ENCODE measurements at places on chromosomes 2 and 18.

GRCh38 chr2:96962567-96963203, 23.7 kb downstream of the FAM178B start:
- DNase-seq = peak; percentile 10

DNA sequence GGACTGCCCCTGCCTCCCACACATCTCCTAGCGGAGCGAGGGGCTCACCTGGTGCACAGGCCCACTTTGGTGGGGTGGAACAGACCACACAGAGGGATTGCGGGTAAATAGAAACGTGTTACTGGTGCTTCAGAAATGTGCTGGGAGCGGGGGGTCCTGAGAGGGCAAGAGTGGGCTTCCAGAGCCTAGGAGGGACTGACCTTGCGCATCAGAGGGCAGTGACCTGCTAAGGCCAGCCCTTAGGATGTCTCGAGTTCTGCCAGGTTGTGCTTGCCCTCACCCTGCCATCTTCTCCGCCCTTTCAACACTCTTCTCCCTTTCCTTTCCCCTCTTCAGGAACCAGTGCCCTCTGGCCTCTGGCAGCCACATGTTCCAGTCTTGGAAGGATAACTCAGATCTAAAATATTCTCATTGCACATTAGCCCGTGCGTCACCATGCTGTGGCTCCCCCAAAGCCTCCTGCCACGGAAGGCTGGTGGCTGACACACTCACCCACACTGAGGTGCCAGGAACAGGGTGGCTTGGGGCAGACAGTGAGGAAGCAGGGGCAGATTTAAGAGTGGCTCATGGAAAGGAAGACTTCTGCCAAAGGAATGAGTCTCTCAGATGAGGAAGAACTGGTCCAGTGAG, 89.6 kb downstream of the MCFD2 start:
- DNase-seq = no peak

- DNase-seq = no peak
Observed at GRCh38 chr2:98541489-98541888, 66.8 kb downstream of the COA5 start.

DNA sequence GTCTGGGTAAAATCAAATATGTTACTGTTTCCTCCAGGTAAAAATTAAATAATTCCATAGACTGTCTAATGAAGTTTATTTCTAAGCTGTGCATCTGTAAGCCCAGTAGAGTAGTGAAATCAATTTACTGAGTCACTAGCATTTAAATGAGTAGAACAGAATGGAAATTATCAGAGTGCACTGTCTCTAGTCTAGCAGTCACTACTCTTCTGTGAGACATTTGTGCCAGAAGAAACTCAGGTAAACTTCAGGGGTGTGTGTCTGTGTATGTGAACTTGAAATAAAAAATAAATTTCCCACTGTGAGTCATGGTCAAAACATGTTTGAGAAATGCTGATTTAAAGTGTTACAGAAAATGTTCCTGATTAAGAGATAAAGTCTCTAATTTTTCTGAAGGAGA, 146.4 kb downstream of the RIF1 start:
- DNase-seq = no peak

GRCh38 chr2:118221536-118222272, 133.4 kb downstream of the INSIG2 start:
- no peak for DNase-seq

DNA sequence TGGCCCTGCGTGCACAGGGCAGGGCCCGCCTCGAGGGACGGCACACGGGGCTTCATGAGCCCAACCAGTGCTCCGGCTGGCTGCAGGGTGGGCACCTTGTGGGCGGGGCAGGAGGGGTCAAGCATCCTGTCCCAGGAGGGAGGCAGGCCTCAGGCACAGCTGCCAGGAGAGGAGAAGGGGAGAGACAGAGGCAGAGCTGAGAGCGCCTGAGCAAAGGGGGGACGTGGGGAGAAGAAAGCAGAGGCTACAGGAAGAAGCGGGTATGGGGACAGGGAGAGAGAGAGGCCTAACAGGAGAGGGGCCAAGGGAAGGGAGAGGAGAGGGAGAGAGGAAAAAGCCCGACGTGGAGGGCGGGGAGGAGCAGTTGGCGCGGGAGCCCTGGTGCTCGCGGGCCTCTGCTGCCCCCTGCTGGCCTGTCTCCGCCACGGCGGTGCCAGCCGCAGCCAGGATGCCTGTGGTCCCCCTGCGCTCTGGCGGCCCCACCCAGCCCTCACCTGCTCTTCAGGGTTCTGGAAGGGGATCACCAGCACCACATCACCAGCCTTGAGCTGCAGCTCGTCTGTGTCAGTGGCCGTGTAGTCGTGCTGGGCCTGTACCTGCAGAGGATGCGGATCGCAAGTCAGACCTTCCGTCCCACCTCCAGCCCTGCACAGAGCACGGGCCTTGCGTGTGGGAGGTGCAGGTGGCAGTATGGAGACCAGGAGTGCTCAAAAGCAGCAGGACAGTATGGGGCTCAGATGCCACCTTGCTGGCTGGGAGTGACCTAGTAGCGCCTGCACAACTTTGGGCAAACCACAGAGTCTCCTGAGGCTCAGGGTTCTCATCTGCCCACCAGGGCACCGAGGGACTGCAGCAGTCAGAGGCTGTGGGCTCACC, 56.8 kb downstream of the BIN1 start:
- peak; percentile 22 for DNase-seq

DNA sequence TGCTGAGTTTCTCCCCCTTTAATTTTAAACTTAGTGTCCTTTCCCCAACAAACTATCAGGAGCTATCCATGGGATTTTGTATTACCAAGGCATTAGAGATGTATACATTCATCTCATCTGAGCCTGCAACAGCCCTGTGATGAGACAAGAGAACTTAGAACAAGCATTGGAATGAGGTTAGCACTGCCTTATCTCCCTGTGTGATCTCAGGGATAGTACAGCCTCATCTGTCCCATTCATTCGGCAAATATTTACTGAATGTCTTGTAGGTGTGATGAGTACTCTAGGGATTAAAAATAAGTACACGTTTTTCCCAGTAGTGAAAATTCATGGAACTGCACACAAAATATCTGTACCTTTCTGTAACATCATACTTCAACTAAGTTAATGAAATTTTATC, 45.6 kb downstream of the PAIP2B start:
- DNase-seq = no peak

DNA sequence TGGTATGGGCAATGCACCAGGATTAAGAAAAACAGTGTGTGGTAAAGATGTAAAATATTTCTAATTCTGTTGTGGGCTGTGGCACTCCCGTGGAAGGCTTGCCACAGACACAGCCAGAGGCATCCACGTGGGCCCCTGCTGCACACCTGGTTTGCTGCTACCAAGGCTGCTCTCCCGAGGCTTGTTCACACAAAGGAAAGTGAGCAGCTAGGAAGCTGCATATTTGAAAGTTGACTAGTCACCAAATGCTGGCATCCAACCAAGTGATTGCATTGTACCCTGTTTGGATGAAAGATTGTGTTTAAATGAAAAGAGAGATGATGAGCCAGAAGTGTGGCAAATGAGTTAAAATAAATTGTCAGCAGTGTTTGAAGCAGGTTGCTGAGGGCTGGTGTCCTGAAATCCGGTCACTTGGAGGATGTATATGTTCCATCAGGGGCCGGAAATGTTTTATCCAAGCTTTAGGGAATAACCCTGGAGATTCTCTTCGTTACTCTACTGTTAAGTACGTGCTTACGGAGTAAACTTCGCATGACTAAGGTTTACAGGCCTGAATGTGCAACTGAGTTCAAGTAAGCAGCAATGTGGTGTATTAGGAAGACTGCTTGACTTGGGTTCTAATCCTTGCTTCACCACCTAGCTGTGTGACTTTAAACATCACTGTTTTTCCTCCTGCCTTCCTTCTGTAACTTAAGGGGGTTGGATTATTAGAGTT, 86.1 kb downstream of the MSH2 start:
- DNase-seq = no peak

- DNase-seq = no peak
Observed at GRCh38 chr2:144323946-144324345, 196.0 kb downstream of the ZEB2 start.

DNA sequence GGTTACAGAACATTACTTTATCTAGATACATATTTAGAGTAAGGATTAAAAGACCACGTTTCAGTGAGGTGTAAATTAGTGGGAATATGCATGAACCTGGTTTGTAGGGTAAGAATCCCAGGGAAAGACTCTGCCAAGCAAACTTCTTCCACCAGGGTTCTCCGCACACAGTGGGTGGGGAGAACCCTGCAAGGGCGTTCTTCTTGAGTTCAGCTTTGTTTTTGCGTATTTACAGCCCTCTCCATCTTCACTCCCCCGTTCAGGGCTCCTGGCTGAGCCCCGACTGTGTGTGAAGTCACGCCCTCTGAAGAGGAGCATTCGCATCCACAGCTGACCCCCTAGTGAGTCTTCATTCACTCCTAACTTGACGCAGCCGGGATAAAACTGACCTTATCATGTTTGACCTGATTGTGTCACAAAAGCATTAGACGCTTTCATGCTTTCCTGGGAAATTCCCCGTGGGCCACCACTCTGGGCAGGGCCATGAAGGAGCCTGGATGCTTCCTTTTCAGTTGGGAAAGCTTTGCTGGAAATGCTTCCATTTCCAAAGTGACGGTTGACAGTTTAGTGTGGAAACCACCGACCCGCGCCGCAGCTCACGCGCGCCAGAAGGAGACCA, 1.0 kb downstream of the ALKAL2 start:
- no peak for DNase-seq

DNA sequence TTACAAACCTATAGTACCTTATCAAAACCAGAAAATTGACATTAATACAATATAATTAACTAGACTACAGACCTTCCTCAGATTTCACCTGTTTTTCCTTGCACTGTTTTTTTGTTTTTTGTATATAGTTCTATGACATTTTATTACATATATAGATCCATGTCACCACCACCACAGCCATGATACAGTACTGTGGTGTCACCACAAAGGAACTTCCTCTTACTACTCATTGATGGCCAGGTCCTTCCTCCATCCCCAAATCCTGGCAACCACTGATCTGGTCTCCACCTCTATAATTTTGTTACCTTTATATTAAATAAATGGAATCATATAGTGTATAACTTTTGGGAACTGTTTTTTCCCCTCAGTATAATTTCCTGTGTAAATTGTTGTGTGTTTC, 19.4 kb upstream of the ATP6V1B1 start:
- DNase-seq = no peak

DNA sequence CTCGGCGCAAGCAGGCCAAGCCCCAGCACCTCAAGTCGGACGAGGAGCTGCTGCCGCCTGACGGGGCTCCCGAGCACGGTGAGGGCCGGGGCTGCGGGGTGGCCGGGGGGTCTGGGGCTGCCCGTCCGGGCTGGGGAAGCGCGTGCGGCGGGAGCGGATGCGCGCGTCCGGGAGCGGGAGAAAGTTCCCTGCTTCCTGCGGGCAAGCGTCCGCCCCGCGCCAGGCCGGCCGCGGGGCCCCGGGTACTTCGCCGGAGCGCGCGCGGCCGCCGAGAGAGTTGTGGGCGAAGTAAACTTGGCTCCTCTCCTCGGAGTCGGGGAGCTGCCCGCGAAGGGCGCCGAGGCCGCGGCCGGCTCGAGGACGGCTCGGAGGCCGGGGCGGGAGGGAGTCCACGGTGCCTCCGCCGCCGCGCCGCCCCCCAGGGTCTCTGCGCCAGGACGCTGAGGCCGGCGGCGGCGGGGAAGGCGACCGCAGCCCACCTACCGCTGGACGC, 707 bp downstream of the SALL3 start:
- no peak for DNase-seq

GRCh38 chr2:118520246-118520645, 327.2 kb downstream of the EN1 start:
- no peak for DNase-seq

DNA sequence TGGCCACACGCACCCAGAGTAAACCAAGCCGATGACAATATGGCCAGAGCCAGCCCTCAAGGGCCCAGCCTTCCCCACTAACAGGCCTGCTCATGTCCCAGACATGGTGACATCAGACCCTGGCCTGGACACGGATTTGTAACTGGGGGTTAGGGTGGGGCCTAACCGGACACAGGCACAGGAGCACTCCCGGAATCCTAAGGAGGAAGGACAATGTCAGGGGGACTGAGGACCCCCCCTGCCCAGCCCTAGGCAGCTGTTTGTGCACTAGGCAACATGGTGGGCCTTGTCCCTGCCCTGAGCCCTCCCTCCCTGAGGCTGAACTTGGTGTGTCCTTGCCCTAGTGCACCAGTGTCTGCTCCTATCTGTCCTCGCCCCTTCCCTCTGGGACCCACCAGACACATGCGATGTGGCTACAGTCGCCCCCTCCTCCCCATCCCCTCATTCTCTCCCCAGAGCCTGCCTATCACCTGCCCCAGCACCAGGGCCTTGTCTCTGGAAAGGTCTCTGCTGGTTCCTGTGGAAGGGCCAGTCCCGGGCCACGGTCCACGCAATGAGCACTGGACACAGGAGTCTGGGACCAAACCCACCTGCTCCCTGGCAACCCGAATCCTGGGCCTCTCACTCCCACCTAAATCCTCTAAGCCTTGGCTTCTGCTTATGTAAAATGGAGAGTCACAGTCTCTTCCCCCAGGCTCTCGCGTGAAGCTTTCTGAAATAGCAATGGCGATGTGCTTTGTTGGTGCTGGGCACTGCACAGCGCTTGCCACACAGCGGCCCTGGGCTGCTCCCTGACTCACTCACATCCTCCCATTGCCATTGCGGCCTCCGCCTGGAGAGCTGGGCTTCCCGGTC, 76.5 kb upstream of the RAB6C start:
- DNase-seq = no peak

DNA sequence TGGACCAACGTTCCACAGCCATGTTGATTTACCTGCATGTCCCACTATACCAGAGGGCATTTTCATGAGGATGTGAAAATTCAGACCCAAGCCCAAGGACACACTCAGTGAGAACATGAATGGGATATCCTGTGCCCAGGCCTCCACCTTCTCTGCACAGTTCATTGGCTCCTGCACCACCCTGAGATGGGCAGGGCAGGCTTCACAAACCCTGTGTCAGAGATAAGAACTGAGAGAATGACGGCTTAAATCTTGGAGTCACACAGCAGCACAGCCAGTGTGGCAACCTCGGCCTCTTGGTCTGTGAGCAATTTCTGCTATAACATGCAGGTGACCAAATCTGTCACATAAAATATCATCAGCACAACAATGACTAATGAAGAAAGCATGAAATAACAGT, 71.9 kb downstream of the UXS1 start:
- no peak for DNase-seq

All from bone marrow (tissue), 2 donors.